ENCODE measurements at places on chromosomes 11 and 22.

GRCh38 chr11:22161489-22161888 is 31.4 kb upstream of the ANO5 start:
- no peak for DNase-seq

- DNase-seq: no peak
Measured at GRCh38 chr11:2880646-2881045, 4.9 kb downstream of the CDKN1C start.

GRCh38 chr11:85595285-85595884 is 31.8 kb downstream of the DLG2 start:
- no peak for DNase-seq

GRCh38 chr22:48568736-48569330 is 1258.8 kb downstream of the BRD1 start:
- no peak for DNase-seq

- no peak for DNase-seq
Measured at GRCh38 chr11:101445761-101446160, 138.0 kb downstream of the TRPC6 start.

DNA sequence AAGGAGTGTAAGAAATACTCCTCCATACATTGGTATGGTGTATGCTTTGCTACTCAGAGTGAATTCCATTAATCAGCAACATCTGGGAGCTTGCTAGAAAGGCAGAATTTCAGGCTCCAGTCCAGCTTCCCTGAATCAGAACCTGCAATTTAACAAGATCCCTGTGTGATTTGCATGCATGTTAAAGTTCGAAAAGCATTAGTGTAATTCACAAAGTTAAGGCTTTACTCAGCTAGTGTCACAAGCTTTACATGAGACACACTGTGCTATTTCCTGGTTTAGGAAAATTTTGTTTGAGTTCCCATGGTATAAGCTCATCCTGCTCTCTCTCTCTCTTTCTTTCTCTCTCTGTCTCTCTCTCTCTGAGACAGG is 37.0 kb upstream of the HEPHL1 start:
- DNase-seq: no peak

DNA sequence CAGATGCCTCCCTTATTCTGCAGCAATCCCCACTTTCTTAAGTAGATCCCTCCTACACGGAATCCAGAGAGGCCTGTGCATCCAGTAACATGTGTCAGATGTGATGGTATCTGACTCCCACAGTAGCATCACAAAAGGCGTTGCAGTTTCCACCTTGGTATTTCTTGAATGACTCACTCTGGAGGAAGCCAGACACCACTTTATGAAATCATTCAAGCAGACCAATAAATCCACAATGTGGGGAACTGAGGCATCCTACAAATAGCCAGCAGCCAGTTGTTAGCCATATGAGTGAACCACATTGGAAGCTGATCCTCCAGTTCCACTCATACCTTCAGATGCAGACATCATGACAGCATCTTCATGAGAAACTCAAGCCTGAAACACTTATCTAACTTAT is 798.1 kb downstream of the OPCML start:
- no peak for DNase-seq

GRCh38 chr22:45648301-45649117 is 23.1 kb upstream of the ATXN10 start:
- DNase-seq: no peak

- DNase-seq: no peak
Measured at GRCh38 chr22:50186761-50187523, 1.2 kb downstream of the TRABD start.

GRCh38 chr11:207863-208180 is 314 bp downstream of the RIC8A start:
- DNase-seq: no peak

DNA sequence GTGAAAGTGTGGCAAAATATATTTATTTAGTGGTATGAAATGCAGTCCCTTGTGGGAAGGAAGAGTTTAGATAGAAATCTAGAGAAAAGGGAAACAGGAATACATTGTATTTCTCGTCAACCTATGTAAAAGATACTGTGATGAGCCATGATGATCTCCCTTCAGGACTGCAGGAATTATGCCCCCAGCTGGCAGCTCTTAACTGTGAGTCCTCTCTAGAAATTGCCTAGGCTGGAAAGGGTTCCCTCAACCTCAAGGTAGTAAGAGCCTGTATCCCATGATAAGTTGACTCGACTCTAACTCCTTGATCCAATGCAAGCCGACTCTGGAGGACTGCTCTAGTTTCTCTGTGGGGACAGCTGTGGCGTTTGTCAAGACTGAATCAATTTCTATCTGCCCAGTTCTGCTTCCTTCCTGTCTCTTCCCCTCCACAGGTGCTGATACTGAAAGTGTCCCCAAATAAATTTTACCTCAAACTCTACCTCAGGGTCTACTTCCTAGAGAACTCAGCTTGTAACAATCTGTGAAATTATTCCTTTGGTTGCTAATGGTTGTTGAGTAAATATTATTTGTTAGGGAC is 897.3 kb downstream of the METTL15 start:
- no peak for DNase-seq

- DNase-seq: no peak
Measured at GRCh38 chr11:15194671-15195415, 80.1 kb downstream of the INSC start.

DNA sequence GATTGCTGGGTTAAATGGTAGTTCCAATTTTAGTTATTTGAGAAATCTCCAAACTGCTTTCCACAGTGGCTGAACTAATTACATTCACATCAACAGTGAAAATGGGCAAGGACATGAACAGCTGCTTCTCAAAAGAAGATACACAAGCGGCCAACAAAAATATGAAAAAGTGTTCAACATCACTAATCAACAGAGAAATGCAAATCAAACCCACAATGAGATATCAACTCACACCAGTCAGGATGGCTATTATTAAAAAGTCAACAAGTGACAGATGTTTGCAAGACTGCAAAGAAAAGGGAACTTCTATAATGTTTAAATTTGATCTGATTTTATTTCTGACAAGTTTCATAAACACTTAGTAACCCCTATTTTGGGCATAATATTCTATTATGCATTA is 537.5 kb downstream of the DLG2 start:
- DNase-seq: no peak

DNA sequence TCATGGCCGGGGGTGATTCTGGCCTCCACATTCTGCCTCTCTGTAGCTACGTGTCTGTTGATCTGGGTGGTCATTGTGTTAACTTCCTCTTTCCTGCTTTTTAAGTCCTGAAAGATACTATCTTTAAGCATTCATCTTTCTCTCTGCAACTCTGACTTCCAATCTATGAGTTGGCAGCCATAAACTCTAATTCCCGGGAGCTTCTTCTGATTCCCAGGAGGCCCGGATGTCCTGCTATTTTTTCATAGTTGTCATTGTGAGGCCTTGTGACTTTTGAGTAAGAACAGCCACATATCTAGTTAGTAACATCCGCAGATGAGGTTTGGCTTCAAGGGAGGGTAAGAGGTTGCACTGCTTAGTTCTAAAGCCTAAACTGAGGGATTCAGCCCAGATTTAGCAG is 107.8 kb downstream of the SYN3 start:
- DNase-seq: no peak

DNA sequence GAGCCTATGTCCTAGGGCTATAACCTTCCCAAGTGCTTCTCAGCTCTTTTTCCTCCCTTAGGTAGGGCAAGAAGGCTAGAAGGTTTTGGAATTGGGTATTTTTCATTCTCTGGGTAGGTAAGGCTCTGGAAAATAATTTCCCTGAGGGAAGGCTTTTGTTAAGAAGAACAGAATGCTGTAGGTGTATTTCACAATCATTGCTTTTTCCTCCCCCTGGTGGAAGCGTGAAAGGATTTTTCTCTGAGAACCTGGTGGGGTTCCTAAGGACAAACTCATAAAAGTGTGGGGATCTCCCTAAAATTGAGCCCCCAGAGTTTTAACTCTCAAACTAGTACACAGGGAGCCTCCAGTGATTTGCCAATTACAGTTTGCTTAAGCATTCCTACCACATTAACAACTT is 41.1 kb upstream of the NARS2 start:
- DNase-seq: no peak

- no peak for DNase-seq
Measured at GRCh38 chr11:77370217-77370616, 68.7 kb upstream of the GDPD4 start.

DNA sequence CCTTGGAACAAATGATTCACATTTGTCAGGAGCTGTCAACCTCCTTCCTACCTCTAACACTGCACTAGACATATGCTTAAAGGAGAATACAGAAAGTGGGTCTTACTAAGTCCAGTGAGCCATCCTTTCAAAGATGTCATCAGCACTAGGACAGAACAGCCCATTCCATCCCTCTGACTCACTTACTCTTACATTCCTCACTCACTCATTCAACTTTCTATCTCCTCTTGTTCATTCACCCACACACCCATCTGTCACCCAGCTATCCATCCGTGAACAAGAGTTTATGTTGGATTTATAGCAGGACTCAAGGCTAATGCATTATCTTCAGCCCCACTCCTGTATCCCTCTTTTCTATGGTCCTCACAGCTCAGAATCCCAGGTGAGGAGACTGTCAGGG is 9.1 kb downstream of the INSC start:
- no peak for DNase-seq

DNA sequence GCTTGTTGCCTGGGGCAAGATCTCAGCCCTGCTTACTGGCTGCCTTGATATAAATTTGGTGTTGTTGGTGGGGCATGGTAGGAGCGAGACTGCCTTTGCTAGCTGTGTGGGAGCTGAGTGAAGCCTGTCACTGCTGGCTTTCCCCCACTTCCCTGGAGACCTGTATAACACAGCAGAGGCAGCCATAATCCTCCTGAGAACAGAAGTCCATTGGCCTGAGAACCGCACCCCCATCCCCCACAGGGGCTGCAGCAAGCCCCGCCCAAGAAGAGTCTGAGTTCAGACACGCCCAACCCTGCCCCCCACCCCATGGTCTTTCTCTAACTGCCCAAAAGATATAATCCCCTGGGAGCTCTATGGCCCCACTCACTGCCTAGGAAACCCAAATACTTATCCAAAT is 39.2 kb upstream of the ARHGAP42 start:
- DNase-seq: no peak

GRCh38 chr22:46827781-46828180 is 65.3 kb downstream of the TBC1D22A start:
- DNase-seq: no peak

- no peak for DNase-seq
Measured at GRCh38 chr11:56885854-56886253, 102.9 kb upstream of the OR5AK2 start.

- DNase-seq: no peak
Measured at GRCh38 chr22:38243007-38243765, 29.6 kb downstream of the TMEM184B start.

- DNase-seq: no peak
Measured at GRCh38 chr22:19604711-19605268, 80.6 kb upstream of the CLDN5 start.

DNA sequence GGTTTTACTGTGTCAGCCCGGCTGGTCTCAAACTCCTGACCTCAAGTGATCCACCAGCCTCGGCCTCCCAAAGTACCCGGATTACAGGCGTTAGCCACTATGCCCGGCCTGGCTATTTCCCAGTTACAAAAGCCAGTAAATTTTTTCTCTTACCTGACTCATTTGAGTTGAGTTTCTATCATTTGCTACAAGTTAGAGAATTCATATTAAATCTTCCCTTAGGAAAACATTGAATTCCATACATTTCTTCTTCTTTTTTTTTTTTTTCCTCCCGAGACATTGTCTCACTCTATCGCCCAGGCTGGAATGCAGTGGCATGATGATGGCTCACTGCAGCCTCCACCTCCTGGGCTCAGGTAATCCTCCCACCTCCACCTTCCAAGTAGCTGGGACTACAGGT is 26.0 kb downstream of the CHEK2 start:
- no peak for DNase-seq

GRCh38 chr11:134390706-134391569 is 21.1 kb downstream of the B3GAT1 start:
- DNase-seq: no peak

- DNase-seq: no peak
Measured at GRCh38 chr11:8368194-8368593, 104.5 kb upstream of the LMO1 start.

GRCh38 chr22:20526628-20527355 is 19.4 kb downstream of the MED15 start:
- DNase-seq: no peak

DNA sequence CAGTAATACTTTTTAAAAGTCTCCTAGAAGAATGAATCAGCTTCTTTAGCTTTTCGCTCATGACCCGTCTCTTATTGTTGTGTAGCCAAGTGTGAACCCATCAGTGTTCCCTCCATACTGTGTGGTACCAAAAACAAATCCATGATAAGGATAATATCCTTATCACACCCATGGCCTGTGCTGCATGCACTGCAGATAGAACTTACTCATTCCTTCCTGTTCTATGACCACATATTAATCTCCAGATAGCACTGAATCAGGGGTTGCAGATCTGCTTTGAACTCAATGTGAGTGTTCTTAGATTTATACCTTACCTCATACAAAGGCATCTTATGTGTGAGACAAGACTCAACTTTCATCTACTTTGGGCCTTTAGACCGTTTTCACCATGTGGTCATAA is 373.4 kb downstream of the JRKL start:
- no peak for DNase-seq

DNA sequence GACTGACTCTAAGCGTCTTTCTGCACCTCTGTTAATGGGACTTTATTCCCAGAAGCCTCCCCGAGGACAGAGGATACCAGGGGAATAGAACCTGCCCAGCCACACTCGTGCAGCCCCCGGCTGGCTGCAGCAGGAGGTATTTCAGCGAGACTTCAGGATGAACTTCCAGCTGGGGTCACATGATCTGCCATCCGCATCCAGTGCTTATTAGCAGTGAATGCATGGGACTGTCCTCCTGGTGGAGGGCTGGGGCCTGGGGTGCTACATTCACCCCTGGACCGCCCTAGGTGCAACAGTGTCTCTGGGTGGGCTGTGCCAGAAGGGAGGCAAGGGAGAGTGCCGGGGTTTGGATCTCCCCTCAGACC is 1.6 kb downstream of the DUSP8 start:
- DNase-seq: no peak

GRCh38 chr11:111633756-111634362 is 31.6 kb downstream of the SIK2 start:
- no peak for DNase-seq

DNA sequence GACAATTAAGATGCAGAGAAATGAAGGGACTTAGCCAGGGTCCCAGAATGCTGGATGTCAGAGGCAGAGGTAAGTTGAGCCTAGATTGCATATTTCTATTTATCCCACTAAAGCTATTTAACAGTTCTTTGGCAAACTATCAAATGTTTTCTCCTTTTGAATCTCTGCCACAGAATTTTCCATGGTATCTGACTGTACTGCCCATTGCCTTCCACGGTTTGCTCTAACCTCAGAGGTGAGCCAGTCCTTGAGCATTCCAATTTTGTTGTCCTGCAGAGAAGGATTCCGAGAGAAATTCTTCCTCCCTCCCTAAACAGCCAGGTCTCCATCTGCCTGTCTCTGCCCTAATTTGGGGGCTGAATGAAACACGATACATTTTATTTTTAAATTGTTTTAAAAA is 368.3 kb upstream of the SYN3 start:
- no peak for DNase-seq

- no peak for DNase-seq
Measured at GRCh38 chr11:56948991-56949515, 39.7 kb upstream of the OR5AK2 start.
